ENCODE measurements at places on chromosomes 7 and 10. TPM values are rescaled to one million over a fixed set of nuclear protein-coding genes. Genes with fewer than 3 reads are reported as not detected.

- H3K4me1 ChIP-seq = no peaks in the 10 kb centered on the region
- H3K4me3 ChIP-seq = no peak overlapping the region
- no peak overlapping the region for H3K27ac ChIP-seq
- peaks cover 19% of the 10 kb centered on the region for H3K27me3 ChIP-seq
- H3K36me3 ChIP-seq = no peaks in the 10 kb centered on the region
These were observed 138.7 kb downstream of the C10orf105 start for GRCh38 chr10:71580926-71581325.

DNA sequence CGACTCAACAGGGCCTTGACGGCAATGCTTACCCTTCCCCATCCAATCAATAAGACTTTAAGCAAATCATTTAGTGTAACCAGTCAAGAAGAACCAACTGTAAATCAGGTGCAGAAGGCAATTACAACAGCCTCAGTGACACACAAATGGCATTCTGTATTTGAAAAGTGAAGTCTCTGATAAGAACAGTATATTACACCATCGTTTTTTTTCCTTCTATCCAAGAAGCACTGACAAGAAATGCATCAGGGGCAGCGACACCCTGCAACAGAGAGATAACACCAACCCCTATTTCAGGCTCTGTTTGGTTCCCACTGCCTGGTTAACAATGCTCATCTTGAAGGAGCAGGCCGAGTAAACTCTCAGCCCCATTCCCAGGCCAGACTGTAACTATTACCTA lies 204.0 kb upstream of the AOAH start:
- H3K4me3 ChIP-seq = no peak overlapping the region
- no peaks in the 10 kb centered on the region for H3K36me3 ChIP-seq
- no peak overlapping the region for H3K27ac ChIP-seq
- H3K27me3 ChIP-seq = no peaks in the 10 kb centered on the region
- DNase-seq = no peak

GRCh38 chr10:24681572-24682088 lies 42.1 kb downstream of the ARHGAP21 start:
- H3K27me3 ChIP-seq = no peaks in the 10 kb centered on the region
- peak overlapping the region; percentile 55 for H3K27ac ChIP-seq
- DNase-seq = no peak
- H3K4me3 ChIP-seq = no peak overlapping the region

DNA sequence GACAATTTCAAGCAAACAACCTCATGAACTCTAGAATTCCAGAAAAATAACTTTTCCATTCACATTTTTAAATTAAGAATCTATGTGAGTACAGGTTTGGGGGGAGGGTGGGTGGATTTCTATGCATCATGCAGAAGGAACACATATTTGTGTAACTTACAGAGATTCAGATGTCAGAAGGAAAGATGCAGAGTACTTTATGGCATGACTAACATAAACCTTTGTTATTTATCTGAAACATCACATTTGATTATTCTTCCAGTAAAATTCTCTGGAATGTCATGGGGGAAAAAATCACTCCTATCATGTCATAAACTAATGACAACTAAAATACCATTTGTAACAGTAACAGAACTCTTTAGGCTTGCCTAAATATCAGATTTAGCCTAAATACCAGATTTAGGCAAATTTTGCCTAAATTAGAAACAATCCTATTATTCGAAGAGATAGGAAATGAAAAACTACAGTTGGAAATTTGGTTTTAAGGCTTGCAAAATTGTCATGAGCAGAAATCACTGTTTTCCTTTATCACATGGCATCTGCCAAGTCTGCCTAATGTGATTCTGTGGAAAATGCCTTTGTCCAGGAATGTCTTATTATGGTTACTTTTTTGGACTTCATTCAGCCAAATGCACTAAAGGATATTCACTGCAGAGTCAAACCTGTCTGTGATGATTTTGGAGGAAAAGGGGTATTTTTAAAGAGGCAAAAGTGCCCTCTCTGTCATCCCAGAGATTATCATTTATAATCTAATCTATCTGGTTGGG lies 527.7 kb upstream of the CELF2 start:
- H3K36me3 ChIP-seq = no peaks in the 10 kb centered on the region
- H3K4me3 ChIP-seq = no peak overlapping the region
- no peaks in the 10 kb centered on the region for H3K27me3 ChIP-seq

Gene PGAM2
- total RNA-seq = 0.41 TPM

Gene GSTO2
- total RNA-seq = 0.28 TPM

Gene TSPAN13
- total RNA-seq = 19.3 TPM
